ENCODE measurements at places on chromosomes 4 and X.
A peak's percentile ranks its signal among the peaks of the same experiment; 100 is the strongest.

DNA sequence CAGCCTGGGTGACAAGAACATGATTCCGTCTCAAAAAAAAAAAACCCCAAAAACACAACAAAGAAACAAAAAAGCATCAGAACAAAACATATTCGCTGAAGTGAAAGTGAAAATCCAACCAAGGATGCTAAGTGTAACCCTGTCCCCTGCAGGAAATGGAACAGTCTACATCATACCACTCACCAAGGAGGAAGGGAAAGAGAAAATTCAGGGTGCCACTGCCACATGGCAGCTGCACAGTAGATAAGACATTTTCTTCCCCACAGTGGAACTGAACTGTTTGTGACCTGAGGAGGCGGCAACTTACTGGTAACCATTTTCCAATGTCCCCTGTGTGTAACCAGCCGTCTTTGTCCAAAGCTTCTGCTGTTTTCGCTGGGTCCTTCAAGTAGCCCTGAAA, 28.2 kb upstream of the CENPU start:
- DNase-seq, result no peak

DNA sequence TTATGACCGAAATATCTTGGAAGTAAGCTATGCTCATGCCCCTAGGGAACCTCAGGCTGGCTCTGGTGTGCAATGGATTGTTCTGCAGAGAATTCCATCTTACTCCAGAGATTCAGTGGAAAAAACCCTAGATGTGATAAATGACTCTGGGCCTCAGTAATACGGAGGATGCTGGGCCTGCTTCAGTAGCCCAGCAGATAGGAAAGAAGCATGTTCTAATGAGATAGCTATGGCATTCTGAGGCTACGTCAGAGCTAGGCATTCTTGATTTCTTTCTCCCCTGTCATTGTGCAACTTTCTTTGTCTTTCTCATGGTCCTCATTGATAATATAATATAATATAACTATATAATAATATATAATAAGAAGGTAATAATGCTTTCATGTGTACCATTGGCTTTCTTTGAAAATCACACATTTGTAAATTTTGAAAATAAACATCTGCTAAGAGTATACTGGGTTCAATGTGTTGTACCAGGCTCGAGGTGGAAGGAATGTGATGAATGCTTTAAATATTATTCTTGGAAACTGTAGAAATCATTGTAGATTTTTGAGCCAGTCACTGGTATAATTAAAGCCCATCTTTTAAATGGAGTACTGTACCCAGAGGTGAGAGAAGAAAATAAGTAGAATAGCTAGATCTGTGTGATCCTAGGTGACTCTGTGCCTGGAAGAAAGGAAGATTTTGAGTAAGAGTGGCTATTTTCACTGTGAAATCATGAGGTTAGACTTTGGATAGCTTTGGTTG, 152.0 kb downstream of the IL15 start:
- DNase-seq, result no peak

GRCh38 chrX:103554687-103555424, 30.5 kb upstream of the TCEAL4 start:
- peak; percentile 95 for DNase-seq

GRCh38 chr4:101458914-101459313, 111.6 kb upstream of the PPP3CA start:
- DNase-seq, result no peak

- DNase-seq, result no peak
Measured at GRCh38 chrX:106670631-106671030, 55.9 kb upstream of the RNF128 start.

DNA sequence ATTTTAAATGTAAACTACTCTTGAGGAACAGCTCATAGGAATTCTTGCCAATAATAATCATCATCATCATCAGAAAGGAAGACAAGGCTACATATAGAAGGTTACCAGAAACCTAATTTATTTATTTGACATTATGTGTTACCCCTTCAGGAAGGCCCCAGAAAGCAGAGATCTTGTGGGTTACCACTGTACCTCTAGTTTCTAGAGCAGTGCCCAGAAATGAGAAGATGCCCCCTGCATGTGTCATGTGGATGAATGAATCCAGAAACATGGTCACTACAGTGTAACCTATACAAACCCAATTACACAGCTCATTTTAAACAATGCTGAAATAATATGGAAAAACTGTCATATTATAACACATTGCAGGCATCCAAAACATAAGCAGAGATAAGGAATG, 70.4 kb downstream of the ARAP2 start:
- no peak for DNase-seq

DNA sequence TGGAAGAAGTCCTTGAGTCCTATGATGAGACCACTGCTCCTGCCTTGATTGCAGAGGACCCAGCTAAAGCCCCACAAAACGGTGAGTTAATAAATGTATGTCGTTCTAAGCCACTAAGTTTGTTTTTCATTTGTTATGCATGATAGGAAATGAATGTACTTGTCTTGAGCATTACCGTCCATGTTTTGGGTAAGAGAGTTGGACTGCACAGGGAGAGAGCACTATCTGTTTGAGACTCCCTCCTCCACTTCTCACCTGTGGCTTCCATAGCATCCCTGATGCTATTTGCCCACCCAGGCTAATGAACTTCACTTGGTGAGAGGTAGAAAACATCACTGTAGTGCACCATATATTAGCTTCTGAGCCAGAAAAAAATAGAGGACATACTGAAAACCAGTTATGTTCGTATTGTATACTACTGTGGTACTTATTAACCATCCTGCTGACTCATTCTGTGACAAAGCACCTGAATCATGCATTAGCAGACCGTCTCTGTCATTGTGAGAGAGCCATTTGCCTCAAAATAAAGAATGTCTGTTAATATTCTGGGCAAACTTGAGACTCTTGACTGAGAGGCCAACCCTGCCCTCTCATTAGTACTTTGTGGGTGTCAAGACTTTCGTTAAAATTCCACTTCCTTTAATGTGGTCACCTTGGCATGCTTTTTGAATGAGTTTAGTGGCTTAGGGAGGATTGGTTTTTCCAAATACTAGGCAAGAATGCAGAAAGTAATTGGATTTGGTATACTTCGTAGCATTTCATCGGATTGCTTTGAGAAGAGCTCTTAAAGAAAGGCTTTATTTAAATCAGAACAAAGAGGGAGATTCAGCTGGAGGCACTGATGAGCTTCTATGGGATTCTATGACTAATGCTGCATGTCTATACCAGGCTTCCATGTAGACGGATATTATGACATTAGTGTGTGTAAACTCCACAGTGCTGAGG, 99.3 kb upstream of the GRPR start:
- DNase-seq, result no peak

GRCh38 chr4:174084542-174084941, 198.9 kb downstream of the FBXO8 start:
- no peak for DNase-seq

DNA sequence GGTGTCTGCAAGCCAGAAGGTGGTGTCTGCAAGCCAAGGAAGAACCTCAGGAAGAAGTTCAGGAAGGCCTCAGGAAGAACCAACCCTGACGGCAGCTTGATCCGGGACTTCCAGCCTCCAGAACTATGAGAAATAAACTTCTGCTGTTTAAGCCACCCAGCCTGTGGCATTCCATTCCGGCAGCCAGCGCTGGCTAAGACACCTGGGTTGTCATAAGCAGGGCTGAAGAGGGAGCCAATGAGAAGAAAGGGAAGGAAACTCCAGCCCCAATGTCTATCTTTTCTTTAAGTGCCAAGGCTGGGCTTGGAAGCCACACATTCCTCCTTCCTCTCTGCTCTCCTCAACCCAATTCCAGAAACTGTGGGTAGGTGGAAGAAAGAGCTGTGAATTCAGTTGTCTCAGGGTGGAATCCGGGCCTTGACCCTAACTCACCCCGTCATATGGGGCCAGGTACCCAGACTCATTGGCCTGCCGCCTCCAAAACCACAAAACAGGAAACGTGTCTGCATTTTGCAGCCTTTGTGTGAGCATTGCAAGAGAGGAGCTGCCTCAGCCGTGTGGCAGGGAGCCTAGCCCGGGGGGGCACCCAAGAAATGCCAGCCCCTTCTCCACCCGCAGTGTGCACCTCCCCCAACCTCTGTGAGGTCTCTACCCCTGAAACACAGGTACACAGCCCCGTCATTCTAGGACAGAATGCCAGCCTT, 26.8 kb downstream of the CRMP1 start:
- no peak for DNase-seq

- no peak for DNase-seq
Measured at GRCh38 chr4:74716436-74716765, 77.9 kb downstream of the BTC start.

- no peak for DNase-seq
Measured at GRCh38 chr4:15042529-15043167, 40.4 kb downstream of the CPEB2 start.

DNA sequence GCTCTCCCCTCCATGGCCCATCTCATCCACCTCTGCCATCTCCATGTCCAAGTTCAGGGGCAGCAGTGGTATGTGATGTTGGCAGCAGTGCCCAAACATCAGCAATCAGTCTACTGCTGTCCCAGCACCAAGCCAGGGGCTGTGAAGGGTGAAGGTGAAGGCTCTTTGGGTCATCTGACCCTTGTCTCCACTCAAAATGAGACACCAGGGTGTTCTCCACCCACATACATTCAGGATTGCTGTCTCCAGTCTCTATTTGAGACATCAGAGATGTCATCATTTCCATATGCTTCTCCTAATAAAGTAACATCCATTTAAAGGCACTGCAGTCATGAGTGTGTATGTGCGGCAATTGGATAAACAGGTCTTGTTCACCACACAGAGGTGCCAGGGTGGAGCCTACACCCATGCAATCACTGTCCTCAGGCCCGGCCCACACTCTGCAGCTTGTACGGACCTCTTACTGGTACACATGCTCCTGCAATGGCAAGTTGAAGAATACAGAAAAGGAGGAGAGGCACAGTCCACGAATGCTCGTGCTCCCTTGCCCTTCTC, 22.2 kb downstream of the MAML3 start:
- DNase-seq, result no peak

DNA sequence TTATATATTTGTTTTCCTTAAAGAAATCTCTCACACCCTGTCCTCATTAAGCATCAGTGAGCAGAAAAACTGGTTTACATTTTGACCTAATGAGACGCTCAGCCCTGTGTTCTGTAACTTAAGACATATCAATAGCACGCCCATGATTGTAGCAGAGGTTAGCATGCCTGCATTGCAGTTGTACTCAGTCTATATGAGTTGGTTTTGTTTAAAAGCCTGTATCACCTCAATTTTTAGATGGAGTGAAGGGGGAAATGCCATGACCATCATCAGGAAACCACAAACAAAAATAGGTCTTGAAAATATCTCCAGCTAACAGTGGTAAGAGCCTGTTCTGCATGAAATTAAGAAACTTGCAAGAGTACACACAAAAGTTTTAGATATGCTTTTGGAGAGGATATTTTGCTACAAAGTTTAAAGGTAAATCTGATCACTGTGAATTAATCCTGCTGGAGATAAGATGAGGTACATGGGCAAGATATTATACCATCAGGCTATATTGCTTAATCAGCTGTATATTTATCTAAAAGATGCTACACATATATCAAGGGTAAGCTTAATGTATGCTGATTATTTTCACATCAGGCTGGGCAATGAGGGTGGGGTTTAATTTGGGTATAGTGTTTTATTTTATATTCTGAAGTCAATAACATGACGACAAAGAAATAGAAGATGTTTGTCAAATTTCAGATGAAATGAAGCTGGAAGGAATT, 13.1 kb upstream of the COQ2 start:
- no peak for DNase-seq

GRCh38 chrX:17242470-17242869, 132.5 kb upstream of the NHS start:
- peak; percentile 90 for DNase-seq

Data from spinal cord (tissue), 10 donors.